RWPE2 (cell line): ENCODE measurements at places on chromosomes 5 and 9.

DNA sequence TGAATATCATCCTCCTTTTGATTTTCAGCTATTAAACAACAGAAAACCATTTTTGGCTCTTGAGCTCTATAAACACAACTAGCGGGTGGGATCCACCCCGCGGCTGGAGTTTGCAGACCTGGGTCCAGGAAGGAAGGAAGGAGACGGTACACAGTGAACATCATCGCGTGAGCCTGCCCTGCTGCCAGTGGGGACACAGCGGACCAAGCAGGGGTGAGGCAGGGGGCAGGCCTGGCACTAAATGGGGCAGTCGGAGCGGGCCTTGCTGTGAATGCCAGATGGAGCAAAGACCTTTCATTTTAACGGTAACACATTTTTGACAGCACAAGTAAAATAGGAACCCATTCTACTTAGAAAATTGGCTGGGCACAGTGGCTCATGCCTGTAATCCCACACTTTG is 14.4 kb downstream of the TSPAN17 start:
- no peak for DNase-seq

GRCh38 chr5:58885260-58885659 is 302.4 kb downstream of the RAB3C start:
- DNase-seq, result no peak

DNA sequence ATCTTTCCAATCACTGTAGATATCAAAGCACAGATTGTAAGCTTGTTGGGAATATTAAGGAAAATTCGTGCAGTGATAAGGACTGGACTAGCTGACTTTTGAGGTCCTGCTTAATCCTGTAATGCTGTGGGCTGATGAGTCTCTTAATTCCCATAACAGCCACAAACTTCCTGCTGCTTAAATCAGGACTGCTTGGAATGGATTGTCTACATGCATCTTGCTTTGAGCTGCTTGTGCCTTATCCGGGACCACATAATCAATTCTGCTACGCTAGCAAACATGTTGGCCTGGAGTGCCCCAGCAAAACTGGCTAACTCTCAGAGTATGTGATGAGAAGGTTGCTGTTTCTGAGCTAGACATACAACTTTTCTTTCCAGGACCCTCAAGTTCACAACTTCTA is 79.6 kb downstream of the SNCAIP start:
- DNase-seq, result no peak

- no peak for DNase-seq
Observed at GRCh38 chr5:67085616-67086015, 111.0 kb downstream of the CD180 start.

GRCh38 chr5:71899865-71900342 is 180.8 kb downstream of the CARTPT start:
- no peak for DNase-seq

GRCh38 chr5:153445875-153446579 is 44.4 kb upstream of the GRIA1 start:
- DNase-seq, result no peak

DNA sequence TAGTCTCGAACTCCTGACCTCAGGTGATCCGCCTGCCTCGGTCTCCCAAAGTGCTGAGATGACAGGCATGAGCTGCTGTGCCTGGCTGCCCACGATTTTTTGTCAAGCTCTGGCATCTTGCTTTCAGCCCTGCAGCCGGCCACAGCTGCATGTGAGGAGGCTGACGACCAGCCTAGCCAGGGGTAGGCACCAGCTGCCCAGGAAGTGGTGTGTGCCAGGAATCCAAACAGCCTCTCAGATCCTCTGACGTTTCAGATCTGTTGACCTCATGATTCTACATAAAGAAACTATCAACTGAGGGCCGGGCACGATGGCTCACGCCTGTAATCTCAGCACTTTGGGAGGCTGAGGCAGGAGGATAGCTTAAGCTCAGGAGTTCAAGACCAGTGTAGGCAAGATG is 19.0 kb downstream of the DYNC2I2 start:
- no peak for DNase-seq

DNA sequence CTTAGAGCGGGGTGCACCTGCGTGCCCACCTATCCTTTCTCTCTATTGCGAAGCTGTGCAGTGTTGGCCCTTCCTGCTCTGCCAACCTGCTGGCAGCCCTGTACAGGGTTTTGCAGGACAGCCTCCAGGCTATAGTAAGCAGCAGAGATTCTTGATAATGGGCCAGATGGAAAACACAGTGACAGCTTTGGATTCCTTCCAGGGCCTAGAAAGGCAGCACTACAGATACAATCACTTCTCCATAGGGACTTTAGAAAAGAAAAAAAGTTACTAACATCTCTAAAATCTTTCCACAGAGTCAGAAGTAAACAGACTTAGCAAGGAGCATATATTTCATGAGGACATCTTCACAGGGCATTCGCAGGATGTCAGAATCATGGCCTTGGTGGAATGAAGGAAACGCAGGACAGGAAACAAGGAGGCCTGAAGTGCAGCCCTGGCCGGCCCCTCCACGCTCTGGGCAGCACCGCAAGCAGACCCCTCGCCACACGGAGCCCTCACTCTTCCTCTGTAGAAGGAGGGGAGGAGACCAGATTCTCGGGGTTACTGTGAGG is 172.1 kb upstream of the GAS1 start:
- no peak for DNase-seq

DNA sequence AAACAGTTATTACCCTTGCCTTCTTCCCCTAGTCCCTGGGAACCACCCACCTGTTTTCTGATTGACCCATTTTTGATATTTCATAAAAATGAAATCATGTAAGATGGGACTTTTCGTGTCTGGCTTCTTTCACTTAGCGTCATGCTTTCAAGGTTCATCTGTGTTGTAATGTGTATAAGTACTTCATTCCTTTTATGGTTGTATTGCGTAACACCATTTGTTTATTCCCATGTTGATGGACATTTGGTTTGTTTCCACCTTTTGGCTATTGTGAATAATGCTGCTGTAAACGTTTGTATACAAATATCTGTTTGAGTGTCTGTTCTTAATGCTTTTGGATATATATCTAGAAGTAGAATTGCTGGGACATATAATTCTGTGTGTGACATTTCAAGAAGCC is 650.1 kb upstream of the COX7C start:
- DNase-seq, result no peak

GRCh38 chr9:19030899-19031298 is 2.1 kb downstream of the SAXO1 start:
- DNase-seq, result no peak

DNA sequence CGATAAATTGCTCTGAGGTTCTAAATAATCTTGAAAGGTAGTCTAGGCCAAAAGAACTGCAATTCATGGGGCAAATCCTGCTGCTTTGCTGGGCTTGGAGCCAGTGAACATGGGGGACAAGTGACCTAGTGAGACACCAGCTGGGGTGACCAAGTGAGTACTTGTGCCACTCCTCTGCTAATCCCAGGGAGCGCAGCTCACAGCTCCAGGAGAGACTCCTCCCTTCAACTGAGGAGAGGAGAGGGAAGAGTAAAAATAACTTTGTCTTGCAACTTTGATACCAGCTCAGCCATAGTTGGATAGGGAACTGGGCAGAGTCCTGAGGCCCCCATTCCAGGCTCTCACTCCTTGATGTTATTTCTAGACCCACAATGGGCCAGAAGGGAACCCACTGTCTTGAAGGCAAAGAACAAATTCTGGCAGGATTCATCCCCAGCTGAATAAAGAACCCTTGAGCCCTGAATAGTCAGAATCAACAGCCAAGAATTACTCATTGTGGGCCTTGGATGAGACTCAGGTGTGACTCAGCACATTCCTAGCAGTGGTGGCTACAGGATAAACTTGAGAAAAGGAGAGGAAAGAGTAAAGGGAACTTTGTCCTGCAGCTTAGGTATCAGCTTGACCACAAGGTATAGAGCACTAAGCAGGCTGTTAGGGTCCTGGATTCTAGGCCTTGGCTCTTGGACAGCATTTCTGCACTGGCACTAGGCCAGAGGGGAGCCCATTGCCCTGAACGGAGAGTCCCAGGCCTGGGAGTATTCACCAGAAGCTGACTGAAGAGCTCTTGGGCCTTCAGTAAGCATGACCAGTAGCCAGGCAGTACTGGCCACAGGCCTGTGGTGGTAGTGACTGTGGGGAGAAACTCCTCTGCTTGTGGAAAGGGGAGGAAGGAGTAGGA is 288.3 kb upstream of the CDH18 start:
- peak; percentile 56 for DNase-seq

- no peak for DNase-seq
Observed at GRCh38 chr9:17772223-17772622, 193.4 kb downstream of the SH3GL2 start.
